ENCODE measurements at places on chromosomes 12 and 14.

DNA sequence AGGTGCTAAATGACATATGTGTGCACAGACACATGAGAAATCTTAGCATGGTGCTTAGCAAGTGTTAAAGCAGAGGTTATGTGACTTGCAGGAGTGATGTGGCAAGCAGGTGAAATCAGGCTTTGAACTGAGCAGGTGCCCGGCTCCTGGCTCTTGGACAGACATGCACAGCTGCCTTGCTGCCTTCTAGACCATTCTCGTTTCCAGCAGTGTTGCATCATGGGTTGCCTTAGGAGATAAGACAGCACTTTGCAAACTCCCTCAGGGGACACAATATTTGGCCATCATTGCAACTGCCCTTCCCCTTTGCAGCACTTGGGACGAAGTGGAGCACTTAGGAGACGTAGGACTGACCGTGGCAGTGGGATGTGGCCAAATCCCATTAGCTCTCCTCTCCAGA, 17.2 kb upstream of the GSC start:
- DNase-seq = no peak

DNA sequence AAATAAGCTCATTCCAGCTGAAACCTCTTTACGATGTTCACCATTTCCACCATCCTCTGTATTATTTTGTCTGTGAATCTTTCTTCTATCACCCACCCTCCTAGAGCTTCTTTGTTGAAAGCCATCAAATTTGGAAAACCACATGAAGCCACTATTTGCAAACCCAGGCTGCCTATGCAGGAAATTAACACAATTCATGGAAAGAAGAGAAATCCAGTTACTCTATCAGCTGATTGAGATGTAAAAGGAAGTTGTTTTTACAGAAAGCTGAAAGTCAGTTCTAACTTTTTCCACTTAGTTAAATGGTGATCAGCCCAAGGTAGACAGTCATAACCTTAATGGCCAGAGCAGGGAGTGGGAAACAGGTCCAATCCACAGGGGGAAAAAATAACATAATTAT, 6.6 kb downstream of the RHOJ start:
- DNase-seq = no peak

DNA sequence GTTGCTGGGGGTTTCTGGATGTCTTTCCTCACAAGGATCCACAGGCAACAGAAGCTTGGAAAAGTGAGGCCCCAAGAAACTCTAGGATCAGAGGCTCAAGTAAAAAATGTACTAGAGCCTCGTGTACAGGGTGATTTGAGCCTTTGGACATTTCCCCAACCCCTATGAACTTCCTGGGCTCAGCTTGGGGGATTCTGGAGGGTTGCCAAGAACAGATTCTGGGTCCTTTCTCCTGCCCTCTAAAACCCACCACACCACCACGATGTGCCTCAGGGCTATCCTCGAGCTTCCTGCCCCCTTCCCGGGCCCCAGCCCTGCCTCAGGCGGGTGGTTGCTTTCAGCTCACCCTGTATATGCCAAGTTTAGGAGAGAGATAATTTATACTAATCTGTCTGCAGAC, 583 bp downstream of the FAM186B start:
- DNase-seq = no peak

DNA sequence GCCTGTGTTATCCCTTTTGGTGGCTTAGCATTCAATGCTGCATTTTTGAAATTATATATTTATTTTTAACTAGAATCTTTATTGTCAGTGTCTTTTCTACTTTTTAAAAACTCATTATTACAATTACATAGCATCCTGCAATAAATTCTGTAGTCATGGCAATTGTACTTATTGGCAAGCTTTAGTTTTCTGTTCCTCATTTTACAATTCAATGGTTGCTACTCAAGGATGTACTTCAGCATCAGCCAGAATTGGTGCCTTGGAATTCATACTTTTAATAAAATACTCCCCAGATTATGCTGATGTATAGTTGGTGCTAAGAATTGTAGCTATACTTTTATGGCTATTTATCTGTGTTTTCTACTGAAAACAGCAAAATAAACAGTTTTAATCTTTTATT, 1756.8 kb upstream of the SEL1L start:
- no peak for DNase-seq

- DNase-seq = no peak
These were observed 101.7 kb downstream of the DPF3 start for GRCh38 chr14:72792051-72792788.

DNA sequence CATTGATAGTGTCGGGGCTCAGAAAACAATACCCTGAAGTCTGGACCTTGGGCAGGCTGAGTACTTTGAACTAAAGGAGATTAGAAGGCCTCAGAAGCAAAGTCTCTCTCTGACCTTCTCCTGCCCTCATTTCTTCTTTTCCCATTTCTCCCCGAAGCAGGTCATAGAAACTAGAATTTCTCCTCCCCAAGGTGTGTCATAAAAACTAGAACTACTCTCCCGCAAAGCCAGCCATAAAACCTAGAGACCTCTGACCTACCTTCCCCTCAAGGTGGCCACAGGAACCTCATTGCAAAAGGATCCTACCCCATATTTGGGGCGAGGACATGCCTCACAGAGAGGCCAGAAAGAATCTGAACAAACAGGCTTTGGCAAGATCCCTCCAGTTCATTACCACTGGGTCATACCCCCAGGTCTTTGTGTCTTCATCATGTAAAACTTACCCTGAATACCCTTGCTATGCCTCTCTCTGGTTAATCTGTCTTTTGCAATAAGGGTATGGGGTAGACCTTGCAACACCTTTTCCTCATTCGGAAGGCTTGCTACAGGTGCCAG, 64.7 kb upstream of the ZFP36L1 start:
- DNase-seq = no peak

DNA sequence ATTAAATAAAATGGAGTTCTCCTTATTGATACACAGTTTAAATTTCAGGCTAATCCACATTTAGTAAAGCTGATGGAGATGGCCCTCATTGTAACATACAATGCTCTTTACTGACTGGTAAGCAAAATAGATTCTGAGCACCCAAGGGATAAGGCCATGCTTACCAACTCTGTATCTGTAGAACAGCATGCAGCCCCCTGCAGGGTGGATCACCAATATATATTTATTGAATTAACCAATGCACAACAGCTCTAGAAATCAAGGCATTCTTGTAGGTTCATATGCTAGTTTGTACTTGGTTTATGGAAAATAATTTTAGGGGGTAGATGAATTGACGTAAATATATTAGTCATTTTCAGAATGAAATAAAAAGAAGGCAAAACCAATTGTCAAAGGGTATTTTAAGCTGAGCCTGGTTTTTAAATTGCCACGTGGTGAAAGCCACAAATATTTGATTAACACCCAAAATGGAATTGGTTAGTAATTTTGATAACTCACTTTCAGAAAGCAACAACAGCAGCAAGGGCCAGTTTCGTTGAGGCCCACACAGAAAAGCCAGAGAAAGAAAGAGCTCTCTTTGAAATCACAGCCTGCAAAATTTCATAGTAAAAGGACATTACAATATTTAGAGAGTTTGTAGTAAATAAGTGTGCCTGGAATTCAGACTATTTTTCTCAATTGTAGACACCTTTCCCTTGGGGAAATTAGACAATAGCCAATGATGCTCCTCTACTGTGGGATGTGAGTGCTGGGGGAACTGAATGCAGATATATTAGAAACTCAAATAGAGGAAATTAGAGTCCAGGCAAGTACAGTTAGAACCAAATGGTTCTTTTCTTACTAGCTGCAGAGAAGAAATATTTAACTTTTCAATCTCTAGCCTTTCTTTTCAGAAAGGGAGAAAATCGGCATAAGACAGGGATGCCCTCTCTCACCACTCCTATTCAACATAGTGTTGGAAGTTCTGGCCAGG, 216.2 kb upstream of the ABCD2 start:
- DNase-seq = no peak

DNA sequence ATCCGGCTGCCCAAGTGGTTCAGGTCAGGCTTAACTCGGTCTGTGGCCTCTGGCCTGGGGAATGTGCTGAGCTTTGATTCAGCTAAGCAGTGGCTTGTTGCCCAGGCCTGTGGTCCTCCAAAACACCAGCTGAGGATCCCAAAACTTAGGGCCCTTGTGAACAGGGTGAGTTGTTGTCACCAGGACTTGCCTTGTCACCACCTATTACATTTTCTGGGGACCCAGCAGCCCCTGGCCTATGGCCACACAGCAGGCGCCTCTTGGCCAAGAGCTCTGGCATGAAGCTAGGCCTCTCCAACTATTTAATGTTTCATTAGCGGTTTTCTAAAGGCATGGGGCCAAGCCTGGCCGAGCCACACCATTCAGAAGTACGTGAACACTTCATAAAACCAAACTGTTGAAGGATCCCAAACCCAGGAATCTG, 343.7 kb downstream of the CACNA1C start:
- no peak for DNase-seq

DNA sequence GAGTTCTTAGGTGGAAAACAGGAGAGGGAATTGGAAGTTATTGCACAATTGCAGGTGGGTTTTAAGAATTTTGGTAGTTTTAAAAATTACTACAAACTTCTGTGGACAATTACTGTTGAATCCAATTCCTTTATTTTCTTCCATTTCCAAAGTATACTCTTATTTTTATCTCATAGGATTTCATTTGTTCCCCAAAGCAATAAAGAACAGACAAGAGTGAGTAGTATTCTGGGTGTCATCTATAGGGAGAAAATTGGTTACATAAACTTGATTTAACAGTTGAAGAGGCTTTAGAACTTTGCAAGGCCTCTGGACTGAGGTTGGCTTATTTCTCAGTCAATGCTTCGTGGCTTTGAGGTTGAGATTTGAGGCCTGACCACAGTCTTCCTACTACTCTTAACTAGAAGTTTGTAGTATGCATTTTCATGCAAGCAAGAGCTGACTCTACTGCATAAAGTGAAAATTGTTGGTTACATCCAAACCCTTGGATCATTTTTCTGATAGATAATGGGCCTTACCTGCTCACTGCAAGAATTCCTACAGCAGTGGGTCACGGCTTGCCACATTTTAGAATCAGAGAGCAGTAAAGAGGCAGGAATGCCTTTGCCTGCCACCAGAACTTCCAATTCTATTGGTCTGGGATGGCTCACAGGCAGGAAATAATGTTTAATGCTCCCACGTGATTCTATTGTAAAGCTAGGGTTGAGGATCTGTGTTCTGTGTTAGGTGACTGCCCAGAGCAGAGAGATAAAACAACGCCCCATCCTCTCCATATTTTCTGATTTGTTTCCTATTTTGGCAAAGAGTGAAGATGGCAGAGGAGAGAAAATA, 270.5 kb downstream of the TTC6 start:
- no peak for DNase-seq

GRCh38 chr14:106442857-106443256, 916.5 kb downstream of the TMEM121 start:
- no peak for DNase-seq

- no peak for DNase-seq
These were observed 16.0 kb upstream of the RNASE10 start for GRCh38 chr14:20489093-20489994.

- no peak for DNase-seq
These were observed 5.4 kb downstream of the GAPDH start for GRCh38 chr12:6539707-6540134.

GRCh38 chr12:75822416-75822815, 209.2 kb downstream of the PHLDA1 start:
- DNase-seq = no peak

GRCh38 chr14:90382491-90383125, 14.2 kb upstream of the CALM1 start:
- peak; percentile 78 for DNase-seq

GRCh38 chr12:16636435-16637055, 30.6 kb upstream of the LMO3 start:
- DNase-seq = no peak

DNA sequence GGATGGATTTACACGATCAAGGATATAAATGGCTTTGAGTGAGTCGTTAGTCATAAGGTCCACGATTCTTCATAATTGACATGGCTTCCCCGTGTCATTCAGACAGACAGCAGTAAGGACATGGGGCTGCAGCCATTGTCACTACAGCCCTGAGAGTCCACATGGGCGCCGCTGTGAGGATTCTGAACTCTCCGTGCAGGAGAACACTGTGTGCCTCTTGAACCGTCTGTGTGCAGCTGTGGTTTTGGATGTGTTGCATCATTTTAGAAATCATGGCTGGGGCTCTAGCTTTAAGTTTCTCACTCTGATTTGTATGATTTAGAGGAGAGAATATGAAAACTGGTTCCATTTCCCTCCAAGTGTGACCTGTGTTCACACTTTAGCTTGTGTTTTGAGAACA, 47.2 kb downstream of the NPAS3 start:
- DNase-seq = no peak

DNA sequence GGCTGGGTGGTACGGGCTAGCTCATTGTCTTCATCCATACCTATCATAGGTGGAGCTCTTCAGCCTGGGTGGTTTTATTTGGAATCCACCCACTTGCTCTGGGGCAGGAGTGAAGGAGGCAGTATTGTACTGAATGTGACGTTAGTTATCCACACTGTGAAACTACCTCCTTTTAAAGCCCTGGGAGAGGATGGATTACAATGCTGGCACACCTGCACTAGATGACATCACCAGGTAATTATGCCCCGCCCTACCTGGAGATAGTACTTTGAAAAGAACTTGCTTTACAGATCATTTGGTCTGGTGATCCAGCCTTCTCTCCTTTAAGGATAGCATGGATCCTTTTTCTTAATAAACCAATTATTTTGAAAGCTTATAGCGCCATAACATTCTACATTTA, 78.0 kb downstream of the B4GALNT3 start:
- no peak for DNase-seq

GRCh38 chr12:91127751-91128150, 16.5 kb upstream of the LUM start:
- no peak for DNase-seq

DNA sequence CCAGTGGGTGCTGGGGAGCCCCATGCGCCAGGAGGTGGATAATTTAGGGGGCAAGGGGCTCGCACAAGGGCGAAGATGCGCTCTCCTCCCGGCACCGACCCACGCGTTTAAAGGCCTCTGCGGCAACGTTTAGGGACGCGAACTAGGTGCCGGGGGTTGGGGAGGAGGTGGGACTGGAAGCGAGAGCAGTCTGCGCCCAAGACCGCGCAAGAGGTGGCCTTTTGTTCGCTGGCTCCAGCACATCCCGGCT, 1.3 kb downstream of the SLC38A1 start:
- DNase-seq = peak; percentile 54

DNA sequence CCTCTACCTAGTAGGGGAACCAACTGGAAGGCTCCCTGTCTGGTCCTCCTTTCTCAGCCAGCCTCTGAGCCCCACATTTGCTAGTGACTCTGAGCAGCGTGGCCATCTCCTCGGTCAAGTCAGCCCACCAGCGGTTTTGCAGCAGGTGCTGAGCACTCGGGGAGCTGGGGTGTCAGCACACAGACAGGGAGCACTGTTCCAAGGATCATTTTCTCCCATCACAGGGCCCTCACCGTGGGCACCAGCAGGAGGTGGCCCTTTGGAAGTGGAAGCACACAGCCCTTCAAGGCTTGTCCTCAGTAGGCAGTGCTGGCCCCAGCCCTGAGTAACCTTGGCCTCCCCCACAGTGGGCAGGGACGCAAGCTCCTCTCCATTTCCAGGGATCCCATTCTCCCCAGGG, 24.1 kb upstream of the EML1 start:
- DNase-seq = no peak
